Stimulated activated CD8-positive, alpha-beta memory T cell treated with anti-CD3 and anti-CD28 coated beads, Interleukin-15, amount 100 ng/mL, for 24 hours (primary cell): ENCODE measurements at places on chromosomes 2 and 18.

- DNase-seq = no peak
These were observed 3.2 kb upstream of the GLS start for GRCh38 chr2:190877436-190877835.

- DNase-seq = no peak
These were observed 90.5 kb downstream of the LAMA3 start for GRCh38 chr18:23779696-23780303.

- no peak for DNase-seq
These were observed 613.2 kb downstream of the SLC4A3 start for GRCh38 chr2:220240641-220241040.

- DNase-seq = no peak
These were observed 1.3 kb downstream of the HS6ST1 start for GRCh38 chr2:128317181-128317898.

DNA sequence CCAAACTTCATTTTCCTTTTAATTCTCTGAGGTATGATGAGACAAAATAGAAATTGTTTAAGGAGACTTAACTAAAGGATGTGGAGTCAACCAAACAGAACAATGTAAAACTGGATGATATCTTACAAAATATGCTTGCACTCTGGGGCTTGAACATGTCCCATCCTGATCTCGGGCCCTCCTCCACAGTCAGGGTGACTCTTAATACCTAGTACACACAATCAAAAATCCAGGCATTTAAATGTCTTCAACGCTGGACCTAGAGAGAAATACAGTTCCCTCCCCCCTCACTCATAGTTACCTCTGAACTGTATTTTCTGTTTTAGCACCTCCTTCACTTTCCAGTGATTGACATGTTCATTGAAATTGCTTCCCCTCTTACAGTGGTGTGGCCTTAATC, 36.9 kb upstream of the SERPINB2 start:
- DNase-seq = no peak

GRCh38 chr2:102621630-102622029, 2.3 kb downstream of the SLC9A2 start:
- no peak for DNase-seq

GRCh38 chr2:27522400-27522945, 25.8 kb downstream of the GCKR start:
- no peak for DNase-seq

GRCh38 chr18:28125051-28125450, 51.9 kb downstream of the CDH2 start:
- DNase-seq = no peak

GRCh38 chr2:24892928-24893327, 27.1 kb downstream of the ADCY3 start:
- no peak for DNase-seq

DNA sequence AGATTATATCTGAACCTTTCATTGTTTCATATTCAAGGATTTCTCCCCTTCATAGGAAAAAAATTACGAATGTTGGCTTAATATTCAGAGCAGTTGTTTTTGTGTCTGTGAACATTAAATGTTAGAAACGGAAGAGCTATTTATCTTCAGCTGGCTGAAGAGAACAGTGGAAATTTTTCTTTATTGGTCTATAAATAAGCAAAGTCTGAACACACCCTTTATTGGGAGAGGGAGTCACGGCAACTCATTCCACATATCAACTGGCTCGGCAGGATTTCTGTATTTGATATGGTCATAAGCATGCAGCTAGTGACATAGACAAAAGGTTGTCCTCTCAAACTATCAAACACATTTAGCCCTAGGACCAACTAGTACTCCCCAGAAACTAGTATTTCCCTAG, 468.4 kb upstream of the HNRNPA3 start:
- DNase-seq = no peak

GRCh38 chr2:143674051-143674450, 544.8 kb downstream of the ARHGAP15 start:
- no peak for DNase-seq

DNA sequence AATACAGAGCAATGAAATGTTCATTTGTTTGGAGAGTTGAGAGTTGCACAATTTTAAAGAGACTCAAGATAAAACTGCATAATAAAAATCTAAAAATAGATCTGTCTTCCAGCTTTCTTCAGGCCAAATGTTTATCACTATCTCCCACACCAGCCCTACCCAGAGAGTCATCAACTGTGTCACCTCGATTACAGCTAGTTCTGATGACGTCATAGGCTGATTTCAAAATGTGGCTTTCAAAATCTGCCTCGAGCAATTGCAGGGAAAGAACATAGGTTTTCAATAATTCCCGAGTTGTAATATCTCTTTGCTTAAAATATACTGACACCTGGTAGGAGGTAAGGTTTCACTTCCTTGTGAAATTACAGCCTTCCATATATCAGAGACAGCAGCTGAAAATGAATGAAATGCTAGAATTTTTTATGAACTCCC, 677.6 kb upstream of the ID2 start:
- DNase-seq = no peak

GRCh38 chr2:107412209-107412904, 414.3 kb upstream of the RGPD4 start:
- DNase-seq = no peak

DNA sequence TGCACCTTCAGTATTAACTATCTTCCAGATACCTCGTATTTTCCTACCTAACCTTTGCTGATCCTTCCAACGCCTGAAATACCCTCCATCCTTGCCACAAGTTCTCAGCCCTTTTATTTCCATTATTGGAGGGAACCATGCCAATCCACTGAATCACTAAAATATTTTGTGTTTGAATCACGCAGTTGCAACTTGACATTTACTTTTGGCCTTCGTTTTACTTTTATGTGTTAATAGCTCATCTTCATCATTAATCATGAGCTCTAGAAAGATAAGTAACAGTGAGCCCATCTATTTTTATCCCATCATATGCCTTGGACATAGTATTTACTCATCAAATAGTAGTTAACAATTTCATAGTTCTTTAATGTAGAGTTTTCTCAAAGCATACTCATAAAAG, 463.2 kb downstream of the THSD7B start:
- DNase-seq = no peak

GRCh38 chr18:45167631-45168280, 447.5 kb upstream of the SLC14A2 start:
- DNase-seq = no peak

- no peak for DNase-seq
These were observed 78.3 kb upstream of the HS6ST1 start for GRCh38 chr2:128396946-128397345.

DNA sequence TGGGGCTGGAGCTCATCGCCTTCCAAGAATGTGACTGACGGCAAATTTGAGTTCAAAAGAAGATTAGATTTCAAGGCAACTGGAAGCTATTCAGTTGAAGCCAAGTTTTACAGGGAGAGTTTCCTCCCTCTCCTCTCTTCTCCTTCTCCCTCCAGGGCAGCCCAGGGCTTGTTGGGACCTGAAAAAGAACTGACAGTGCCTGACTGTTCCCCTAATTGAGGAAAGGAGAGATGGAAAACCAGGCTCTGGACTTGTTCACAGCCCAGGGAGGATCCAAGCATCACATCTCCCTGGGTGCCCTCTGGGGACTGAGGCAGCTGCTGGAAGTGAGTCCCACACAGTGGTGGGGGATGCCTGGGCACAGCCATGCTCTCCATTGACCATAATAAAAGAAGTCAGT, 88.1 kb downstream of the THNSL2 start:
- no peak for DNase-seq

- DNase-seq = no peak
These were observed 2.6 kb downstream of the NRP2 start for GRCh38 chr2:205684871-205685313.

DNA sequence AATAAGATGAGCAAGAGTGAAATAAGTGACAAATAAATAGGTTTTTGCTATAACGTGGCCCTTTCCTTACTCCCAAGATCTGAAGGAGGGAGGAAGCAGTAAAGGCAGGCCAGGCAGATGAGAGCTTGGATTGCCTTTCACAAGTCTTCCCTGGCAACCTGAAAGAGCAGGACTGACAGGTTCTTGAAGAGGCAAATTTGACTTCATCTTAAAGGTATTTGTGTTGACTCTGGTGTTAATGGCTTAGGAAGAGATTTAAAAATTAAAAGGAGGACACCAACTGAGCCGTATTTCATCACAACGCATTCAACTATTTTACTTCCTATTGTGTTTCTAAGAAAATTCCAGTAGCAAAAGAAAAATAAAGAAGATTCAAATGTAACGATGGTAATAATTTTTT, 3.2 kb downstream of the STRN start:
- DNase-seq = no peak

DNA sequence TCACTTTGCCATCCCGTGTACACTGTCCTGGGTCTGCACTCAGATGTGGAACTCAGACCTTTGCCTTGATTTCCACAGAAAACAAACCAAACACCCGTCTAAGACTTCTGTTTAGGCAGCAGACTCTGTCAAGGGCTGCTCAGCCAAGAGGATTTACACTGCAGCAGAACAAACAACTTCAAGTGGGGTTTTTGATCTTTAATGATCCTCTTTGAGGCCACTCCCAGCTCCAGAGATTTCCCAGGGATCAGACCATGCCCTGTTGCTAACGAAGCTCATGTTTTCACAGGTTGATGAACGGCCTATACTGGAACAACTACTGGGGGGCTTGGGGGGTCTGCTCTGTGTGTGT, 52.5 kb upstream of the LGALSL start:
- DNase-seq = no peak

DNA sequence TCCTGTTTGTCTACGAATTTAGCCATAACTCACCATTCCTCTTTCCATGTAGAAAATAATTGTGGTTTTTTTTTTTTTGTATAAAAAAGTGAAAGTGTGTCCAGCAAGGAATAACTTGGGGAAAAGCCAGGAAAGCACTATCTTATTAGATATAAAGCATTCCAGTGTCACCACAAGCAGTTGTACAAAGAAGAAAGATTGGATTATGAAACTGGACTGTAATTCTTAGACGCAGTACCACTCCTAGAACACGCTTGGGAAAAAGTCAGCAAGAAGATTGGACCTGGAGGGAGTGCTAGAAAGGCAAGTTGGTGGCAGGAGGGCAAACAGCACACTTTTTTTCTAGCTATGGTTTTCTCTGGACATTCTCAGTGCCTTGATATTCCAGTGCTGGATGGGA, 186.7 kb downstream of the PARD3B start:
- no peak for DNase-seq

GRCh38 chr2:175234153-175234552, 52.6 kb upstream of the ATP5MC3 start:
- DNase-seq = no peak

GRCh38 chr2:66427300-66427699, 7.6 kb upstream of the MEIS1 start:
- no peak for DNase-seq

GRCh38 chr2:222302178-222303018, 3.6 kb upstream of the PAX3 start:
- no peak for DNase-seq

DNA sequence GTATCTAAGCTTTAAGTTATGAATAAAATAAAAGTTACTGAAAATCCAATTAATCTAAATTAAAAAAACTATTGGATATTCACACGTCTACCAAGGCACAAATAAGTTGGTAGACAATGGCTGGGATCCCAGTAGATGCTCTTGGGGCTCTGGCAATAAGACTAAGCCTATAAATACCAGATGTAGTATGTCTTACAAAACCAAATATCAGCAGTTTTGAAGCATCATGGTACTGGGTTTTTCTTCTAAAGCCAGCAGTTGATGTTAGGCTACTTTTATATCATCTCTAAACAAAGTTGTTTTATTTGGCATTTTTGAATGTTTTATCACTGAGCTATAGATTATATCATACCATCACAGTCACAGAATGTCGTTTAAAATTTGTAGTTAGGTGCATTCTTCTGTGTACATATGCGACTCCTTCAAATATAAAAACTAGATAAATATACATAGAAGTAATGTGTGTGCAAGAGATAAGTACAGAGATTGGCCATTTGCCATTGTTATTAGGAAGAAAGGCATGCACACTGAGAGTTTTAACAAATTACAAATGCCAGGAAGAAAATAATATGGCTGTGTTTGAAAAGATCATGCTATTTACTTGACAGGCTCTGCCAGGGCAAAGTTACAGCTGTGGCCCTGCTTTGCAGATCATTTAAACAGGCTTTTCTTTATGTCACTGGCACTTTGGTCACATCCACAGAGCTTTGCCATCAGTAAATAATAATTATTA, 21.6 kb upstream of the TMEM17 start:
- DNase-seq = no peak

DNA sequence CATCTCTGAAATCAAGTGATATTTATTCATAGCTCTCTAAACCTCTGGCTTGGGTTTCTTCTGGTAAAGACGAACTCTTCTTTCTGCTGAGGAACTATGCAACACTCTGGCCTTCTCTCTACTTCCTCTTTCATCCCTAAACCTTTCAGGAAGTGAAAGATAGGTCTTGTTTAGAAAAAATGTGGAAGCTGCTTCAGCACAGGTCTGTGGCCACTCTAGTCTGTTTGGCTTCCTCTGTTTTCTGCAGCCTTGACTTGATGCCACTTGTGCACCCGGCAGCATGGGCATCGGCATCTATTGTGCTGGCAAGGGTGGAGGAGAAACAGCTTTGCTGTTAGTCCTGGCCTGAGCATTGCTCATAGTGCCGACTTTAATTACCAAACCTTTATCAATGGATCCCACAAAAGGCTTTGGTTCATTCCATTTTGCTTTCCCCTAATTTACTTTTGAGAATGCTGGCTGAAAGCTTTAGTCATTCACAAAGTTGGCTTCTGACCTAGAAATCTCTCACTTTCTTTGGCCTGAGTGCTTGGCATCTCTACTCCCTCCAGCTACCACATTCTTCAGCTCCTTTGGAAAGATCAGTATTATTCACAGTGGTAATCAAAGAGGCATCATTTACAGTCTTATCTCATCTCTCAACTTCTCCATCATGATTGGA, 32.0 kb upstream of the GPR39 start:
- no peak for DNase-seq

DNA sequence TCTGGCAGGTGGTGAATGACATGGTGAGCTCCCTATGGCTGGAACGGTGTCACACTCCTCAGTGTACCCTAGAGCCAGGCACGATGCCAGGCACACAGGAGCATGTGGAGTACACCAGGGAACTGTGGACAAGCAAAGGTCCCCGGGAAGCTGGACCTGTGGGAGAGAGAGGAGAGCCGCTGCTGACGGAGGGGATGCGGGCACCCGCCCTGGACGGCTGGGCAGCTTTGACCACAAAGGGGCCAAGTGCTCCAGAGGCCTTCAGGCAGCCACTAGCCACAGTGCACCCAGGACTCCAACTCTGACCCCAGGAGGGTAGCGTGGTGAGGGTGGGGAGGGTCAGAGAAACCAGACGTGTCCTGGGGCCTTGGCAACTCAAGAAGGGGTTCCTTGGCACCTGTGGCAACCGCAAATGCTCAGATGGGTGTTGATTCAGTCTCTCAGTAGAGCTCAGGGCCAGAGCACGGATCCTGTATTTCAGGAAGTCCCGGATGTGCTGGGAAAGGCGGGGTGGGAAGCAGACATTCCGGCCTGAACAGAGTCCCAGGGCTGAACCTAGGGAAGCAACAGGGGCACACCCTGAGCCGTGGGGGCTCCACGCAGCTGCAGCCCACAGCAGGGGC, 2.3 kb upstream of the MAB21L4 start:
- DNase-seq = no peak

DNA sequence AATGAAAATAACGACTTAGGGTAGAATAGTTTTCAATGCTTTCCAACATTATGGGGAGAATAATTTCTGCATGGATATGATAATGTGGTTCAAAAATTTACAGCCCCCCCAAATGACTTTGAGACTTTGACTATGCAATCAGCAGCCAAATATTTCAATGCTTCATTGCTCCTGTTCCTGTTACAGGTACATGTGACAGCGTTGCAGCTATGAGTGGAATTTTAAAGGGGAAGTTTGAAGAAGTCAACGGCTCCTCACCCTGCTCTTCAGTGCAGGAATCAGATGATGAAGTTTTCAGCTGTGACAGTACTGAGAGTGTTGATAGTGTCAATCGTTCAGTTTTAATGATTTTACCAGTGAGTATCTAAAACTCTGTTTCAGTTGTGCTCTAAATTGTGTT, 25.1 kb downstream of the CSRNP3 start:
- no peak for DNase-seq
